ENCODE measurements at places on chromosomes 1 and 21.
A peak's percentile ranks its signal among the peaks of the same experiment; 100 is the strongest.

GRCh38 chr1:16093611-16094010, 20.2 kb upstream of the FAM131C start:
- H3K4me1 ChIP-seq: peaks cover 53% of the 10 kb centered on the region
- no peak overlapping the region for H3K27ac ChIP-seq
- H3K36me3 ChIP-seq: no peaks in the 10 kb centered on the region
- H3K4me3 ChIP-seq: no peak overlapping the region

DNA sequence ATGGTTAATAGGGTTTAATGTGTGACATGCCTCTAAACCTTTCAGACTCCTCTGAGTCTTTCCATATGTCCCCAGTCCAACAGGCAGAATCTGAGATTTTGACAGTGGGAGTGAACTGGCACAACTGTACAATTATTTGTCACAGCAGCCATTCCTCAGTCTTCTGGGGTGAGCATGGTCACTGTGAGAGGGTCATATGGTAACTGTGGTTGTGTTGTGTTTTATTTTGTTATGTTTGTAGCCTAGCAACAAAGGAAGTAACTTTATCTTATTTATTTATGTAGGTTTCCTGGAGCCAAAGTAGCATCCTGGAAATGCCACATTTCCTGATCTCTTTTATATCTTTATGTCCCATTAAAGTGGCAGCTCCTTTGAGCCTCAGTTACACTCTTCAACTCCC, 1067.9 kb downstream of the TTLL7 start:
- H3K4me1 ChIP-seq: peaks cover 31% of the 10 kb centered on the region
- no peaks in the 10 kb centered on the region for H3K27me3 ChIP-seq
- H3K36me3 ChIP-seq: no peaks in the 10 kb centered on the region
- H3K4me3 ChIP-seq: no peak overlapping the region
- no peak overlapping the region for H3K27ac ChIP-seq

- no peak overlapping the region for H3K27ac ChIP-seq
- H3K4me3 ChIP-seq: no peak overlapping the region
- H3K36me3 ChIP-seq: peaks cover 27% of the 10 kb centered on the region
- peaks cover 8% of the 10 kb centered on the region for H3K27me3 ChIP-seq
Measured at GRCh38 chr21:45988366-45989347, 7.1 kb downstream of the COL6A1 start.

GRCh38 chr1:165871311-165872067, 44.1 kb downstream of the UCK2 start:
- DNase-seq: no peak
- no peak overlapping the region for H3K27ac ChIP-seq
- peaks cover 82% of the 10 kb centered on the region for H3K36me3 ChIP-seq
- H3K4me1 ChIP-seq: no peaks in the 10 kb centered on the region
- H3K4me3 ChIP-seq: no peak overlapping the region

- peak; percentile 55 for DNase-seq
- H3K27me3 ChIP-seq: peaks cover 94% of the 10 kb centered on the region
- no peak overlapping the region for H3K27ac ChIP-seq
- no peaks in the 10 kb centered on the region for H3K36me3 ChIP-seq
Measured at GRCh38 chr1:100538913-100539835, 1.2 kb downstream of the GPR88 start.

DNA sequence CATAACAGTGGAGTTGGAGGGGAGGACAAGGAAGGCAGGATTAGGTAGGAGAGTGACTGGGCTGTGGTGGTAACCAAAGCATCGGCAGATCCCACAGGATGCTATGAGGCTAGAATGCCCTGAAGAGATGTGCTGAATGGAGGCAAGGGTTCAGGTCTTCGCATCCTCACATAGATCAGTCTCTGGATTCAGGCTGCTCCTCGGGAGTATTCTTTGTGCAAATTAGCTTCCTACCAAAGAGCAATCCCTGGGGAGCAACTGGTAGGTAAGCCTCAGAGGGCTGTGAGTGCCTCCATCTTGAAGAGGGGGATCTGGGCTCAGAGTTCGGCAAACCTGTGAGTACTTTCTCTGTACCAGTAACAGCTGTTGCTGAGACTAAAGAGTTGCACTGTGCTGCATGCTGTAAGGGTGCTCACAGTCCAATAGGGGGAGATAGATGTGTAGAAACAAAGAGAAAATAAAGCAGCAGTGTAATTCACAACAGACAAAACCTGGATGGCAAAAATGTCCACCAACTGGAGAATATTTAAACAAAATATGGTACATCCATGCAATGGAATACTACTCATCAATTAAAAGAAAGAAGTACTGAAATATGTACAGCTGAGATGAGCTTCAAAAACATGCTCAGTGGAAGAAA, 322.4 kb upstream of the DEPDC1 start:
- H3K27ac ChIP-seq: no peak overlapping the region
- H3K27me3 ChIP-seq: peaks cover 7% of the 10 kb centered on the region
- H3K4me3 ChIP-seq: no peak overlapping the region
- no peaks in the 10 kb centered on the region for H3K36me3 ChIP-seq
- H3K4me1 ChIP-seq: peaks cover 6% of the 10 kb centered on the region

DNA sequence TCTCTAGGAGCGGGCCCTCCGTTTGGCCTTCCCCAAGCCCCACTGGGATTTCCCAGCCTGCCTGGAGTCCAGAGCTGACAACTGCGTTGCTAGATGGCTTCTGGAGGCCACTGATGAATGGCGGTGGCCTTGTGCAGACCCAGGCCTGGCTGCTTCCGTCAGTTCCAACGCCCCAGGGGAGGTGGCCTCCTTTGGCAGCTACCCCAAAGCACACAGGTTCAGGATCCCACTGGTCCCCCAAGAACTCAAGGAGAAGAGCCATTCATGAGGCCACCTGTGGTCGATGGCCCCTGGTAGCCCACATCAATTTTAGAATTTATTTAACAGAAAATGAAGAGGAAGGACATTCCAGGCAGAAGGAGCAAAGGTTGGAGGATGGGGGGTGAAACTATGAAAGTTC, 85.2 kb downstream of the LACTBL1 start:
- H3K27me3 ChIP-seq: peaks cover 52% of the 10 kb centered on the region
- DNase-seq: no peak
- peaks cover 10% of the 10 kb centered on the region for H3K36me3 ChIP-seq
- no peak overlapping the region for H3K4me3 ChIP-seq

DNA sequence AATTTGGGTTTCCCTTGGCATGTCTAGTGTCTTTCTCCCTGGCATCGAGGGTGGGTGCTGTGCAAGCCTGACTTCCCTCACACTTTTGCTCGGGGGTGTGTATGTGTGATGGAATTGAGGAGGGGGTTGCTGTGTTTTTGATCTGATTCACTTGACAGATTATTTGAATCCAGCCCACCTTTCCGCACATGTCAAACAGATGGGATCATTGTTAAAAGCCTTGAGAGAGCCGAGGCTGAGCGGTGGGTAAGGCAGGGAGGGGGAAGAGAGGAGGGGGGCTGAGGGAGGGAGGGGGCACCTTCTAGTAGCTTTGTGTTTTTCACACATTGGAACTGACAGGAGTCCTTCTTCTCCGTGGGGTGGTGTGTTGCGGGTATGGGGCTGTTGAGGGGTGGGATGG, 90.0 kb downstream of the PAPPA2 start:
- H3K27ac ChIP-seq: no peak overlapping the region
- DNase-seq: no peak
- H3K27me3 ChIP-seq: peaks cover 52% of the 10 kb centered on the region
- peaks cover 48% of the 10 kb centered on the region for H3K4me1 ChIP-seq

GRCh38 chr1:22442212-22442894, 9.3 kb upstream of the ZBTB40 start:
- no peak overlapping the region for H3K4me3 ChIP-seq
- peaks cover 9% of the 10 kb centered on the region for H3K4me1 ChIP-seq
- H3K27ac ChIP-seq: no peak overlapping the region
- H3K27me3 ChIP-seq: peaks cover 21% of the 10 kb centered on the region

- no peaks in the 10 kb centered on the region for H3K36me3 ChIP-seq
- no peak overlapping the region for H3K27ac ChIP-seq
- peaks cover 15% of the 10 kb centered on the region for H3K27me3 ChIP-seq
- no peak for DNase-seq
- H3K4me1 ChIP-seq: peaks cover 17% of the 10 kb centered on the region
Measured at GRCh38 chr21:43294194-43294902, 125.5 kb downstream of the CRYAA start.

GRCh38 chr1:206612129-206612876, at the start of gene EIF2D:
Gene EIF2D (minus strand): TSS chr1:206612465. CDS start chr1:206612342, 123 bp downstream.
- peaks cover 16% of the 10 kb centered on the region for H3K4me1 ChIP-seq
- peak within 1 kb of the TSS; percentile 99 for H3K4me3 ChIP-seq
- H3K36me3 ChIP-seq: peaks cover 17% of the 10 kb centered on the region
- peak within 1 kb of the TSS; percentile 100 for H3K27ac ChIP-seq
- DNase-seq: peak; percentile 97
- peaks cover 12% of the 10 kb centered on the region for H3K27me3 ChIP-seq

DNA sequence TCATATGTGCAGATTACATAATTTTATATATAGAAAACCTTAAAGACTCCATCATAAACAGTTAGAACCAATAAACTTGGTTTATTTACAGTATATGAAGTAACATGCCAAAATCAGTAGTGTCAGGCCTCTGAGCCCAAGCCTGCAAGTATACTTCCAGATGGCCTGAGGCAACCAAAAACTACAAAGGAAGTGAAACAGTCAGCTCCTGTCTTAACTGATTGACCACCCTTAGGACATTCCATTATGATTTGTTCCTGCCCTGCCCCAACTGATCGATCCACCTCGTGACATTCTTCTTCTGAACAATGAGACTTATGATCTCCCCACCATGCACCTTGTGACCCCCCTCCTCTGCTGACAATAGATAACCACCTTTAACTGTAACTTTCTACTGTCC, 630.3 kb downstream of the AMY1C start:
- H3K27me3 ChIP-seq: no peaks in the 10 kb centered on the region
- no peak for DNase-seq

GRCh38 chr1:66890621-66891020, 34.0 kb downstream of the DNAI4 start:
- peaks cover 10% of the 10 kb centered on the region for H3K36me3 ChIP-seq
- H3K4me1 ChIP-seq: no peaks in the 10 kb centered on the region
- H3K27ac ChIP-seq: no peak overlapping the region
- DNase-seq: no peak

DNA sequence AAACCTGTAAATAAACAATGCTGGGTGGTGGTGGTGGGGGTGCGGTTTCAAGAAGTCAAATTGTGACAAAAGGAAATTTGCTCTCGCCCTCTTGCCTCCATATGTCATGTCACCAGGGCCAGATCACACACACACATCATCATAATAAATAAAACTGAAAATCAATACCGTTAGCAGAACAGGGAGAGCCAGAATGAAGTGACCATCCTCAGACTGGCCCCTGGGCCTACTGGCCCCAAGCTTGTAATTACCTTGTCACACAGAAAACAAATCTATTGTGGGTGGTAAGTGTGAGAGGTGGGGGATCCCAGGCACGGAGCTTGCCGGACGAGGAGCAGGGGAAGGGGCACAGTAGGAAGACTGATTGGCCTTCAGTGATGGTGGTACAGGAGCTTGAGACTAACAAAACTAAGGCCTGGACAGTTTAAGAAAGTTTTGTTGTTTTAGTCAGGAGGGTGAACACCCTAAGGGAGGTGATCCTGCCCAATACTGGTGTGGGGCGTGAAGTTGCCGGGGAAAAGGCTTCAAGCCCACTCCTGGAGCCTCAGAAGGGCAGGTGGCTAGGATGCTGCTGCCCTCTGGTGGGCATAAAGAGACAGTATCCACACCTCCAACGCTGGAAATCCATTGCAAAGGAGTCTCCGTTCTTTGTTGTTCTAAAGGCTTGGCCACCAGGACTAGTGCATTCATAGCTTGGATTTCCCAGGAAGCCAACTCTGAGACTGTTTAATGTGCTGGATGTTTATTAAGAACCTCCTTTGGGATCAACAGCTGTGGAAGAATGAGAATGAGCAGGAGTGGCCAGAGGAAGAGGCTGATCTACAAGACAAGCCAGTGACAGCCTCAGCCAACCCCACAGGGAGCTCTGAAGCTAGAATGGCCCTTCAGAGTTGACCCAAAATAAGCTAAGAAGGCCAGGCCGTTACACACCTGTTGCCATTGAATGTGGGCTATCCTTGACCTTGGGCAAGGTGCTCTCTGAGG, 8.1 kb upstream of the C1orf216 start:
- H3K4me3 ChIP-seq: no peak overlapping the region
- H3K27ac ChIP-seq: no peak overlapping the region
- H3K4me1 ChIP-seq: peaks cover 24% of the 10 kb centered on the region
- H3K36me3 ChIP-seq: no peaks in the 10 kb centered on the region

- H3K4me3 ChIP-seq: no peak overlapping the region
- no peaks in the 10 kb centered on the region for H3K36me3 ChIP-seq
- no peaks in the 10 kb centered on the region for H3K27me3 ChIP-seq
- DNase-seq: no peak
Measured at GRCh38 chr1:29687601-29688244, 451.4 kb downstream of the PTPRU start.

GRCh38 chr1:230879778-230880177, 11.5 kb upstream of the C1orf198 start:
- peaks cover 8% of the 10 kb centered on the region for H3K36me3 ChIP-seq
- H3K27me3 ChIP-seq: peaks cover 17% of the 10 kb centered on the region
- DNase-seq: peak; percentile 24
- peak overlapping the region; percentile 14 for H3K4me3 ChIP-seq
- H3K4me1 ChIP-seq: peaks cover 59% of the 10 kb centered on the region
- H3K27ac ChIP-seq: peak overlapping the region; percentile 15
